Upper lobe of right lung (tissue), 1 donor: ENCODE measurements at places on chromosomes 12 and 14.
A peak's percentile ranks its signal among the peaks of the same experiment; 100 is the strongest.

GRCh38 chr12:104056419-104056972 is 6.5 kb upstream of the GLT8D2 start:
- H3K4me3 ChIP-seq, result no peak overlapping the region
- H3K27ac ChIP-seq, result no peak overlapping the region
- peaks cover 12% of the 10 kb centered on the region for H3K4me1 ChIP-seq

DNA sequence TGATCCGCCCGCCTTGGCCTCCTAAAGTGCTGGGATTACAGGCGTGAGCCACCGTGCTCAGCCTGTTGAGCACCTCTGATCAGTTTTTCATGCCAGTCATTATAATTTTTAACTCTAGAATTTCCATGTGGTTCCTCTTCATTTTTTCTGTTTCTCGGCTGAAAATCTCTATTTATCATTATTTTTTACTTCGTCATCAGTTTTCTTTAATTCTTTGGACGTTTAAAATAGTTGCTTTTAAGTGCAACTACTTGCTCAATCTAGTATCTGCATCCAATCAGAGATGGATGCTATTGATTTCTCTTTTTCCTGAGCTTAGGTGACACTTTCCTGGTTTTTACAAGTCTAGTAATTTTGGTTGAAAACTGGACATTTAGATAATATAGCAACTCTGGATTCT is 16.8 kb downstream of the MAPKAPK5 start:
- H3K36me3 ChIP-seq, result peaks cover 3% of the 10 kb centered on the region
- H3K4me1 ChIP-seq, result no peaks in the 10 kb centered on the region
- H3K4me3 ChIP-seq, result no peak overlapping the region
- no peak for DNase-seq
- no peaks in the 10 kb centered on the region for H3K27me3 ChIP-seq

GRCh38 chr12:72133497-72134055 is 138.6 kb upstream of the TRHDE start:
- no peak overlapping the region for H3K4me3 ChIP-seq
- no peaks in the 10 kb centered on the region for H3K27me3 ChIP-seq
- H3K4me1 ChIP-seq, result no peaks in the 10 kb centered on the region
- no peak for DNase-seq
- H3K36me3 ChIP-seq, result no peaks in the 10 kb centered on the region

GRCh38 chr14:39368261-39368959 is 63.8 kb downstream of the FBXO33 start:
- no peak for DNase-seq
- H3K36me3 ChIP-seq, result peaks cover 9% of the 10 kb centered on the region
- H3K27me3 ChIP-seq, result no peaks in the 10 kb centered on the region
- no peaks in the 10 kb centered on the region for H3K4me1 ChIP-seq
- H3K4me3 ChIP-seq, result no peak overlapping the region
- H3K27ac ChIP-seq, result no peak overlapping the region

GRCh38 chr12:112393328-112393727 is 11.1 kb upstream of the HECTD4 start:
- no peak overlapping the region for H3K27ac ChIP-seq
- no peak for DNase-seq
- no peaks in the 10 kb centered on the region for H3K36me3 ChIP-seq
- H3K4me3 ChIP-seq, result no peak overlapping the region

DNA sequence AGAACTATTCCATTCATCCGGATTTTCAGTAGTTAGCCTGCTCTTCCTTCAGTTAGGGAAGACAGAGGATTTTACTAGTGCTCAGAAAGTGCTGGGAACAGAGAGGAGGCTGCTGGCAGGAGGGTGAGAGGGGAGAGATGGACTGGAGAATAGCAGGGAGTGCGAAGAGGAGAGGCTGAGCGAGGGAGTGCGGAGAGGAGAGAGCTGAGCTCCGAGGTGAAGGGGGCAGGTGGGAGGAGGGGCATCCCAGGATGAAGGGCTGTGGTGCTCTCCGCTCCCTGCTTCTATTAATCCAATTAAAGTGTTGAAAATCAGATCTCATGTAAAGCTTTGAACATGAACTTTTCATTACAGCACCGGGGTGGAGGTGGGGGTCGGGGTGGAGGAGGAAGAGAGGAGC is 20.4 kb upstream of the SMOC1 start:
- H3K27ac ChIP-seq, result no peak overlapping the region
- no peaks in the 10 kb centered on the region for H3K27me3 ChIP-seq
- H3K4me3 ChIP-seq, result no peak overlapping the region
- no peaks in the 10 kb centered on the region for H3K4me1 ChIP-seq
- DNase-seq, result no peak
- H3K36me3 ChIP-seq, result no peaks in the 10 kb centered on the region

DNA sequence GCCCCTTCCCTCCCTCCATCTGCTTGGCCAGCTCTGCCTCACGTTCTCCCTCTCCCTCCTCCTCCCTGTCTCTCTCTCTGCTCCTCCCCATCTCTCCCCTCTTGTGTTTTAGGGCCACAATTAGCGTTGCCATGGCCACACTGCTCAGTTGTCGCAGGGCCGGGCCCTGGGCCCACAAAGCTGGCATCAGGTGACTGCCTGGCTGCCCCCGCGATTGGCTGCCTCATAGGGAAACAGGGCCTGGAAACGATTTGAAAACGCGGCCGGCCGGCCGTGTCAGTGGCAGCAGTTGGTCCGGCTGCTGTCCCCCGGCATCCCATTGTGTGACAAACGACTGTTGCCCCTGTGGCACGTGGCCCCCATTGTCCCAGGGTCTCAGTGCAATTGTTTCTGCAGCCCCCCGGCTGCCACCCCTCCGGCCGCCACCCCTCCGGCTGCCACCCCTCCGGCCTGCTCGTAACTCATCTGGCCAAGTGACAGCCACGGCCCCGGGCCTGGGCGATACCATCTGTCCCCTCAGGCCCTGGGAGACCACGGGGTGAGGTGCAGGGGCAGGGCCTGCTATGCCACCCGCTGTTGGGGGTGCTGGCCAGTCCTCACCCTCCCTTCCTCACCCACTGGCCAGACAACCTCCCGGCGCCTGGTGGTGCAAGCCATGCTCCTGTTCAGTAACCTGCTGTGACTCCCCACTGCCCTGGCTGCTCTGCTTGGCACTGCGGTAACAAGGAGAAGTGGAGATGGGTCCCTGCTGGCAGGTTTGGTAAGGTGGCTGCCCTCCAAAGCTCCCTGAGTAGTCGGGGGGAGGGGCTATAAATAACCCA is 17.4 kb downstream of the FOXN4 start:
- H3K36me3 ChIP-seq, result no peaks in the 10 kb centered on the region
- H3K4me3 ChIP-seq, result peak overlapping the region; percentile 1
- no peaks in the 10 kb centered on the region for H3K4me1 ChIP-seq
- no peak for DNase-seq

- H3K27me3 ChIP-seq, result no peaks in the 10 kb centered on the region
- peak overlapping the region; percentile 97 for H3K27ac ChIP-seq
- H3K4me1 ChIP-seq, result peaks cover 21% of the 10 kb centered on the region
- peak overlapping the region; percentile 88 for H3K4me3 ChIP-seq
- DNase-seq, result no peak
These were observed 883 bp upstream of the TBC1D15 start for GRCh38 chr12:71838676-71839075.

DNA sequence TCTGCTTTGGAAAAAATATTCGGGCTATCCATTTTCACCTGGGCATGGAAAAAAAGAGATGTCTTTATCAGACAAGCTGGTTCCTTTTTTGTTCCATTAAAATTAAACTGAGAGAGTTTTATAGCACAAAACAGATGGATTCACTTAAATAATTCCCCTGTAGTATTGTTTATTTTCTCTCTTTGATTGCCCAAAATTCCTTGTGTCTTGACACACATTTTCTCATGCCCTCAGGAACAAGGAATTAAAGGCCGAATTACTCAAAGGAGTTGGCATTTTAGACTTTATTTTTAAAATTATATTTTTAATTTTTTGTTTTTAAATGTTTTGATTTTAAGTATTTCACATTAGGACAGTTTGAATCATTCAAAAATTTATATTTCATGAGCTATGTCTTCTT is 69.6 kb upstream of the SLCO1C1 start:
- no peaks in the 10 kb centered on the region for H3K36me3 ChIP-seq
- no peak overlapping the region for H3K4me3 ChIP-seq
- H3K27ac ChIP-seq, result no peak overlapping the region
- H3K4me1 ChIP-seq, result no peaks in the 10 kb centered on the region
- no peak for DNase-seq
- no peaks in the 10 kb centered on the region for H3K27me3 ChIP-seq

DNA sequence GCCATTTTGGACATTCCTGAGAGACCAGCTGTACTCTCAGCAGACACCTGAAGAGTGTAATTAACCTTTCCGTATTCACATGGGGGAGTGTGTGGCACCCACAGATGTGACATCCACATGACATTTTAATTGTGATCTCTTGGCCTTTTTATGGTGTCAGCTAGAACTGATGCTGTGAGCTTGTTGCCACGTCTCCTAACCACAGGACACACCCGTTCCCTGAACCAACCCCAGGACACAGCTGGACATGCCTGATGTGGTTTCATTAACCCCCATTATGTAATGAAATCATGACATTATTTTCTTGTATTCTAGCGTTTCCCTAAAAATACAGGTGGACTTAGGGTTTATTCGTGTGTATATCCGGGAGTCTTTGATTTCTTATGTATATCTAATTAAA is 1036.1 kb downstream of the TMEM121 start:
- H3K4me3 ChIP-seq, result no peak overlapping the region
- H3K36me3 ChIP-seq, result no peaks in the 10 kb centered on the region
- peaks cover under 1% of the 10 kb centered on the region for H3K27me3 ChIP-seq
- H3K27ac ChIP-seq, result no peak overlapping the region

- H3K4me1 ChIP-seq, result no peaks in the 10 kb centered on the region
- no peaks in the 10 kb centered on the region for H3K27me3 ChIP-seq
- peak; percentile 93 for DNase-seq
- H3K36me3 ChIP-seq, result no peaks in the 10 kb centered on the region
These were observed at the start of gene MIPOL1 for GRCh38 chr14:37197421-37198272. Gene MIPOL1 (plus strand): TSS chr14:37197937. CDS start chr14:37247889, 49,952 bp downstream.

DNA sequence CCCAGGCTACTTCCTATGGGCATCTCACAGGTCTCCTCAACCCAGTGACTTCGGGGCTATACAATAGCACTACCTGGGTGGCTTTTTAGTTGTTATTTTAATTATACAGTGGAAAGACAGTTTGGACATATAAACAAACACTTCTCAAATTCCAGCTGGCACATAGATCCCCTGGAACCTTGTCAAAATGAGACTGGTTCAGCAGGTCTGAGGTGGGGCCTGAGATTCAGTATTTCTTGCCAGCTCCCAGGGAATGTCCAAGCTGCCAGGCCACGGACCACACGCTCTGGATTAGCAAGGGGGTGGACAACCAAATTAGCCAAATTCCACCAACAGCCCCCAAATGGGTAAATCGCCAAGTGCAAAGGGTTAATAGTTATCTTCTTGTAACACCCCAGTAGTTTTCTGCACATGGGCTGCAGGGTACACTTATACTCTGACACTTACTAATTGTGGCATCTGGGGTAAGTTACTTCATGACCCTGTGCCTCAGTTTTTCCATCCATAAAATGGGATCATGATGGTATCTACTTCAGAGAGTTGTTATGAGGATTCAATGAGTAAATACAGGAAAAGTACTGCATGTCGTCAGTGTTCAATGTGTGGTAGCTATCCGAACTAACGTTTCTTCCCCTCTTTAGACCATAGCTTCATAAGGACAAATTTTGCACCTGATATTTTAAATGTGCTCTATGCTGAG is 789.4 kb upstream of the TBX3 start:
- DNase-seq, result no peak
- H3K4me1 ChIP-seq, result no peaks in the 10 kb centered on the region
- H3K27ac ChIP-seq, result no peak overlapping the region
- H3K27me3 ChIP-seq, result no peaks in the 10 kb centered on the region

DNA sequence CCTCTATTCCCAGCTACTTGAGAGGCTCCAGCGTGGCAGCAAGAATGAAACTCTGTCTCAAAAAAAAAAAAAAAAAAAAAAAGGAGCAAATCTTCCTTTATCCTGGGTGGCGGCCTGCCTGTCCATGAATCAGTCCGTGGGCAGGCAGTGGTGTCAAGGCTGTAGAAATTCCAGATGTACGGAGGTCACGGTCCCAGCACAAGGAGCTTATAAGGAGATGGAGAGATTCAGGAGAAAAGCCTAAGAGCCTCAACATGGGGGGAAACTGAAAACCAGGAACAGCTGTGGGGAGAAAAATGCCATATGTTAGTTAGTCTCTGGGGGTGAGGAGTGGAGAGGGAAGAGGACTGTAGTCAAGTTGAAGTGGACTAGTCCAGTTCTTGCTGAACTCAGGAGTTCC is 130.5 kb upstream of the CRY1 start:
- no peak overlapping the region for H3K4me3 ChIP-seq
- no peaks in the 10 kb centered on the region for H3K4me1 ChIP-seq
- no peak for DNase-seq
- H3K27me3 ChIP-seq, result no peaks in the 10 kb centered on the region
- H3K27ac ChIP-seq, result no peak overlapping the region

DNA sequence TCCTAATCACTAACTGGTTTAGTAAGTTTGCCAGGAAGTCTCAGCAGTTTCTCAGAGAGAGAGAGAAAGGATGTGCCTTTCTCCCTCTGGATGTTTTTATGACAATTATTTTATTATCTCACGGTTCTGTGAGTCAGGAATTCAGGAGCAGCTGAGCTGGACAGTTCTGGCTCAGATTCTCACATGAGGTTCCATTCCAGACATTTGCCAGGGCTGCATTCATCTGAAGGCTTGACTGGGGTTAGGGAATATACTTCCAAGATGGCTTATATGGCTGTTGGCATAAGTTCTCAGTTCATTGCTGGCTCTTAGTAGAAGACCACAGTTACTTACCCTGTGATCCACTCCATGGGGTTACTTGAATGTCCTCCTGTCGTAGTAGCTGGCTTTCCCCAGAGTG is 101.2 kb upstream of the ATF7IP start:
- no peak for DNase-seq
- no peaks in the 10 kb centered on the region for H3K36me3 ChIP-seq
- no peak overlapping the region for H3K4me3 ChIP-seq
- no peaks in the 10 kb centered on the region for H3K27me3 ChIP-seq
- no peak overlapping the region for H3K27ac ChIP-seq
- peaks cover 15% of the 10 kb centered on the region for H3K4me1 ChIP-seq

DNA sequence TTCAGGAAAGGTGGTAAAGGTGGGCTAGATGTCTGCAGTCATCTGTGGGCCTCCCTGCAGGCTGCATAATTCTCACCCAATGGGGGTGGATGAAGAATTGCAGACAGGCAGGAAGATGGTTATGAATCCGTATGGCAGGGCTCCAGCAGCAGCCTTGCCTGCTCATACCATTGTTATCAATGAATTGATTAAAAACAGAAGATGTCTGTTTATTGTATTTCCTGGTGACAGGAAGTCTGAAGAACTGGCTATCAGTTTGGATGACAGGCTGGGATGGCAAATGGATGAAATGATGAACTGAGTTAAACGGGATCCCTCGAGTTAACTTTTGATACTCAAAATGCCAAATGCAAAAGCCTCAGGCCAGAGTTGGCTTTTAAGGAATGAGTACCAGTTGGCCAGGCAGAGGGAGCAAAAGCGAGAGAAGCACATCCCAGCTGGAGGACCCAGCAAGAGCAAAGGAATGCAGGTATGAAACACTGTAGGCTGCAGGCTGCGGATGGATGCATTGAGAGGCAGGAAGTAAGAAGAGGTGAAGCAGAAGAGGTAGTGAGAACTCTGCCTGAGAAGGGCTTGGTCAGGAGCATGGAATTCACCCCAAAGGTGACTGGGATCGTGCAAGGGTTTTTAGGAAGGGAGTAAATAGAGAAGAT is 550.0 kb upstream of the TBX3 start:
- H3K4me3 ChIP-seq, result no peak overlapping the region
- no peaks in the 10 kb centered on the region for H3K4me1 ChIP-seq
- no peaks in the 10 kb centered on the region for H3K36me3 ChIP-seq
- DNase-seq, result no peak
- H3K27ac ChIP-seq, result no peak overlapping the region

GRCh38 chr12:122803937-122804336 is 29.6 kb downstream of the CCDC62 start:
- H3K4me3 ChIP-seq, result no peak overlapping the region
- no peaks in the 10 kb centered on the region for H3K27me3 ChIP-seq
- no peak overlapping the region for H3K27ac ChIP-seq
